ENCODE measurements at places on chromosomes 6 and 20.

GRCh38 chr6:147211349-147211748, 7.1 kb downstream of the STXBP5 start:
- DNase-seq = no peak

DNA sequence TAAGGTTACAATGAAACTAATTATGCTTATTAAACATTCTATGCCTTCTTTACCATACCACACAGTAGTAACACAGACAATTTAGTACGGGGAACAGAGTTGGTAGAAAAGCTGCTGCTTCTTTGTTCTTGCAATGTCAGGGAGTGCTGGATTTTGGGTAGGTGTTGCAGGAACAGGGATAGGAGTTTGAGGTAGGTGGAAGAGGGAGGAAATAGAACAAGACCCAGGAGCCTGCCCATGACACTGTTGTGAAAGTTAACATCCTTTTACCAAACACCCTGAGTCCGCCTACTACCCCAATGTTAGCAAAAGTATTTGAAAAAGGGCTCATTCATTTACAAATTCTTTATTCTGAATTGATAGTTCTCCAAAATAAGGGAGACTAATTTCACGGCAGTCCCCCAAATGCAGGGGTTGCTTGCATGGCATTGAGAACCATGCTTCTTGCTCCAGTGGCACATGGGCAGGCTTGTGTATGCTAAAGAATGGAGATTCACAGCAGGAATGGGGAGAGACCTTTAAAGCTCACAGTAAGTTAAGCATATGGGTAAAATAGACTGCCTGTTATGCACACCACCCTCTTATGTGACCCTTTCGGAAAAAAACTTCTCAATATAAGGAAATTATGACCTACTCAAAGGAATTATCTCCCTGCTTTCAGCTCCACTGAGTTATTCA, 181.7 kb downstream of the GRM1 start:
- DNase-seq = no peak

- no peak for DNase-seq
Measured at GRCh38 chr6:49835140-49835539, 31.2 kb downstream of the CRISP1 start.

GRCh38 chr20:39528436-39528835, 566.3 kb downstream of the DHX35 start:
- no peak for DNase-seq

DNA sequence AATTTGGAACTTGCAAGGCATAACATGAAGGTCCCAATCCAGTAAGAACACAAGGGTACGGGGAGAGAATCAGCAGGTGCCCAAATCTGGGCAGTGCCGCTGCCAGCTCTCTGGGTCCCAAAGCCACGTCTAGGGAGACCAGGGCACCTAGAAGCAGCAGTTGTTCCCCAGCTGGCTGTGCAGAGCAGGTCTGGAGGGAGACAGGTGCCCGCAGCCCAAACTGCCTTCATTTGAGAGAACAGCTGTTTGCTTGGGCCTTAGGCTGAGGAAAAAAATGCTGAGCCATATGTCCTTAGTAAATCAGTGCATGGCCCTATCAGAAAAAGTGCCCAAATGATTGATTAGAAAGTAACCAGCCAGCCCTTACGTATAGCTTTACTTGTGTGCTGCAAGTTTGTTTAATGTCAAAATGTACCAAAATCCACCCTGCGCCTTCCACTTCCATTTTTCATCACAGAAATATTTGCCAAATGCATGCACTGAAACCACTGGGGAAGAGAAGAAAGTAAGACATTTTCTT, 9.1 kb upstream of the PRELID3B start:
- DNase-seq = no peak

GRCh38 chr6:3383525-3383924, 73.3 kb downstream of the SLC22A23 start:
- DNase-seq = no peak

GRCh38 chr6:52984247-52984646, 10.8 kb downstream of the GSTA4 start:
- no peak for DNase-seq

GRCh38 chr6:113351173-113351834, 505.8 kb upstream of the MARCKS start:
- no peak for DNase-seq

DNA sequence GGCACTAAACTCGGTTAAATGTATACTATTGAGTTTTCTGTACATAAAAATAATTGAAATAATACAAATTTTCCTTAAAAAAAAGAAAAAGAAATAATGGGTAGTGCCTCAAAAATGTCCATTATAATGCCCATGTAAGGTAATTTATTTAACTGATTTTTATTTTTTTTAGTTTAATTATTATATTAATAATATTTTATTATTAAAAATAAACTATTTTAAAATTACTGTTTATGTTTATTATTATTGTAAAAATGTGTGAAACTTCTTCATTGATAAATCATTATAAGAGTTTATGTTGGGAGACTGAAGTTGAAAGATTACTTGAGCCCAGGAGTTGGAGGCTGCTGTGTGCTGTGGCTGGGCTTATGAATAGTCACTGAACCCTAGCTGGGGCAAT, 925.5 kb upstream of the EPHA7 start:
- DNase-seq = no peak

GRCh38 chr6:21808551-21809242, 215.1 kb downstream of the SOX4 start:
- DNase-seq = no peak

- no peak for DNase-seq
Measured at GRCh38 chr6:6694825-6695624, 106.5 kb downstream of the LY86 start.

- no peak for DNase-seq
Measured at GRCh38 chr6:130337534-130337933, 28.3 kb upstream of the TMEM200A start.

DNA sequence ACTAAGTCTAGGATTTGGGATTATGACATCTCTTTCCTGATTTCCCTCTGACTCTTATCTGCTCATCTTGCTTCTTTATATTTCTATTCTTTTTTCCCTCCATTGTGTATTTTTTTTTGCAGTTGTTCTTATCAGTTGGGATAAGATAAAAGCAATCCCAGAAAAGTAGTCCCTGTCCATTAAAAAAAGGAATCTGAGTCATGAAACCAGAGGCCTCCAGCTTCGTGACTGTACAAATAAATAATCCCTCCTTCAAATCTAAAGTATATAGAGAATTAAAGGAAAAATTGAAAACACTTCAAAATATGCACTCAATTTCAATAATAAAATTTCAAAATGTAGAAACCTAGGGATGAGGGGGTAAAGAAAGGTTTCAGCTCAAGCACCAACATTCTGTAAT, 317.8 kb upstream of the NT5E start:
- DNase-seq = no peak

GRCh38 chr20:58714923-58715351, 22.3 kb downstream of the NPEPL1 start:
- no peak for DNase-seq

- no peak for DNase-seq
Measured at GRCh38 chr6:33505548-33506370, 51.4 kb downstream of the ZBTB9 start.

GRCh38 chr6:167526465-167527368, 201.8 kb downstream of the TTLL2 start:
- no peak for DNase-seq

GRCh38 chr6:82270881-82271635, 23.5 kb upstream of the IBTK start:
- DNase-seq = no peak

GRCh38 chr20:20772497-20773085, 60.1 kb upstream of the RALGAPA2 start:
- DNase-seq = no peak

- no peak for DNase-seq
Measured at GRCh38 chr6:98047871-98048270, 764.9 kb upstream of the MMS22L start.

DNA sequence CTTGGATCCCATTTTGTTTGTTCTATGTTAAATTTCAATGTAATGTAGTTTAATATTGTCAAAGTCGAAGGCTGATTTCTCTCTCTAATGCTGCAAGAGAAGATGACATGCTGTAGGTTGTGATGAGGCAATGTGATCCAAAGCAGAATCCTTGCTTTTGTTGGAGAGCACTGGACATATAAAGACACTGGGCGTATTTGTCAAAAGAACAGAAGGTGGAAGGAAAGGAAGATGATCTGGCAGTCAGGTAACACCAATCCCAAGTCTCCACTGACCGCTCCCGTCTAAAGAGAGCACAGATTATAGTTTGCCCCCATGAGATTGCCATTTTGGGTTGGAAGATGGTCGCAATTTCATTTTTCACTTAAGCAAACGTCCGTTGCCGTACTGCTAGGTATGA, 935 bp upstream of the RFX6 start:
- DNase-seq = no peak

- DNase-seq = no peak
Measured at GRCh38 chr20:38479596-38479995, 7.0 kb downstream of the RALGAPB start.

DNA sequence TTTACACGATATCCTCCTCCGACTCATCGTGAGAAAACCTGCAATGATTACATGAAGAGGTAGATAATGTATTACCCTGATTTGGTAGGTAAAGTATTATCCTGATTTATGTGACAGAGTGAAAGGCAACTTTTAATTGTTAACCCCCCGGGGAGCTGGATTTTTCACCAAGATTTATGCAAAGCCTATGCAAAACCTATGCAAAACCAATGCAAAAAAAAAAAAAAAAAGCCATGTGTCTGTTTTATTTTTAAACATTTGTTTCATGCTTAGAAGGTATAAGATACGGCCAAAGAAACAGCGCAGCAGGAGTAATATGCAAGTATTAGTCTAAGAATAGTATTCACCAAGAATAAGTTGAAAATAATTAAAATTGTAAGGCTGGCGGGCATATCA, 109.9 kb downstream of the IPCEF1 start:
- DNase-seq = no peak

- no peak for DNase-seq
Measured at GRCh38 chr6:140671926-140672325, 1297.5 kb upstream of the CITED2 start.

GRCh38 chr6:23728707-23729106, 397.3 kb upstream of the NRSN1 start:
- no peak for DNase-seq

GRCh38 chr6:47079638-47080037, 37.5 kb upstream of the ADGRF1 start:
- DNase-seq = no peak

DNA sequence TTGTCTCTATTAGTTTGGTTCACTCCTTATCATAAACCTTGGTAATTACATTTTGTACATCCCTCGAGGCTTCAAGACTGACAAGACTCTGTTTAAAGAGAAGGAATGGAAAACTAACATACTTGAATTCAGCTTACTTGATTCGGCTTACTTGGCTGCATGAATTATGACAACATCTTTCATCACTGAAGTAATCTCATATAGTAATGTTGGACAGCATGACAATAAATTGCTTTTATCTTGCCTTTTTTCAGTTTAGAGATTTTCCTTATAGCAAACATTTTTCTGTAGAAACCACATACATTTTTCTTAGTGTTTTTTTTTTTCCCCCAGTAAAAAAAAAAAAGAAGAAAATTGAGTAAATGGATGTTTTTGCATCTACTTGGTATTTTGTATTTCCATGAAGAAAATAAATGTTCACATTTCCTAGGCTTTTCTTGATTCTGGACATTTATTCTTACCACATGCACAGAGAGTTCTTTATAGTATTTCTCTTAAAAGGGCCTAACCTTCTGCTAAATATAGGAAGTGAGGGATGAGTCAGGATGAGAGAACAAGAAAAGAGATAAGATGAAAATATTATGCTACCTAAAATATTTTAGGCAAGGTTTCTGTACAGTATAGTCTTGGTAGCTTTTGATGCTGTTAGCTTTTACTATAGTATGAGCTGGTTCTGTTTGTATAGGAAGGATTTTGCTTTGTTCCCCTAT, 101.0 kb upstream of the HDGFL1 start:
- DNase-seq = no peak

DNA sequence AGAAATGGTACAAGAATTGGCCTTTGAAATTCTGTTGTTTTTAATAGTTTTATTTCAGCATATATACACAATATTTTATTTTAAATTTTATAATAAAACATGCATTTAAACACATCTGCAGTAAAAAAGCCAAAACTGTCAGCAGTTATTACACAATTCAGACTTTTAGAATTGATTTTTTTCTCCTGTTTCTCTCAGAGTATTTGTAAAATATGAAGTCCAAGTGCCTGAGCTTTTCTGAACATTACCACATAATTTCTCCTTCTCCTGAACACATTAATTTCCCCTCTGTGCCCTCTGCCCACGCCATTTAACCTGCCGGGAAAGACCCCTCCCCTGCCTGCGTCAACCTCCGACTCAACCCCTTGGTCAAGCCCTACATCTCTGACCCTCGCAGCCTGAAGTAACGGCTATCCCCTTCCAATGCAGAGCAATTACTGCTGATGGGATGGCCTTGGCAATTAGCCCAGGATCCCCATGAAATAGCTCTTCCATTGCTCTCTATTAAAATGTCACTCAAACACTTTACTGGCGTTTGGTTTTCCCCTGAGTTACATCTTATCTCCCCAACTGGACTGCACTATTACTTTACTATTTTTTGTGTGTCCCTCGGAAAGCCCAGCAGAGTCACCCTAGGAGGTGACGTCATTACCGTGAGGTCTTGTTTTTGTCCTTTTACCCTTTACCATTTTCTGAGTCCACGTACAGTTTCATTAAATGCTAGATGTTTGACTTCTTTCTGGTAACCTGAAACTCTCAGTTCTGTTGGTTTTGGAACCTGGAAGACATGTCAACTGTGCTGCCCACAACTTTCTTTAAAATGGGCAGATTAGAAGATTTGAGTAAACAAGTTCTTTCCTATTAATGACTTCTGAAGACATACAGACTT, 146.7 kb upstream of the TAB2 start:
- DNase-seq = no peak

GRCh38 chr6:65182681-65183080, 524.3 kb downstream of the EYS start:
- no peak for DNase-seq

DNA sequence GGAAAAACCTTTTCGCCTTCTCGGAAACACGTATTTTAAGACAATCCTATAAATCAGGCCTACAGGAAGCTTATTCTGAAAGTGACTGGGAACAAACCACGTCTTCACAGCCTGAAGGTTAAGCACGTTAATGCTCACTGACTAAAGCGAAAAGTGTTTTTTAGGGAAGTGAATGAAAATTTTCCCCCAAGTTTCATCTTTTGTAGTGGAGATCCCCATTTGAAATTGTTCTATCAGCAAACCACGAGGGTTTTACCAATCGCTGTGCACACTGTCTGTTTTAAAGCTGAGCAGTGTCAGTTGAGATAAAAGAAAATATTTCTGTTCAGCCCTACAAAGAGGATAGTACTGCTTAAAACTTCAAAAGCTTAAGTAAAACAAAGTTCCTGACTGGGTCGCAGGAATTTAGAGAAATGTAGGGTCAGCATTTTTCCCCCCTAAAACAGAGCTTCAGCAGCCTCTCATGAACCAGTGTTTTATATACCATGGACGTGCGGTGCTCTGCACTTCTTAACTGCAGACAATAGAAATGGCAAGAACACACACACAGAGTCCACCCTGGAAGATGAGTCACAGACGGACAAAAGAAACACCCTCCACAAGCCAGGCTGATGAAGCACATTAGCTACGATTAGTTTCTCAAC, 34.9 kb downstream of the SLC22A23 start:
- no peak for DNase-seq

DNA sequence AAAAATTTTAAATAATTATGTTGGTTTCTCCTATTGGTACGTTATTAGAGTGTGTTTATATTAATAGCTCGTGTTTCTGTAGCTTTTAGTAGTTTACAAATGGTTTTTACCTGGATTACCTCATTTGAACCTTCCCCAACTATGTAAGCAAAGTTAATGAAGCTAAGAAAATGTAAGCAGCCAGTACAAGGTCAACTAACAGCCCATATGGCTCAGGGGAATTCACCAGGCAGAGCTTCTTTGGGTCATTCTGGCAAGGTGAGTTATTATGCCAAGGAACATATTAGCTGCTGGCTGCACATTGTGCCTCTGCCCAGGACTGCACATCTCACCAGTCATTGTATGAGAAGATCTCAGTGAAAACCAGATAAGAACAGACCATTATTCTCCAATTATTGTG, 27.0 kb upstream of the MARCKS start:
- DNase-seq = no peak
